Right hindlimb (tissue), 1 donor: ENCODE measurements at places on chromosomes 13 and 19.
A peak's percentile ranks its signal among the peaks of the same experiment; 100 is the strongest.

DNA sequence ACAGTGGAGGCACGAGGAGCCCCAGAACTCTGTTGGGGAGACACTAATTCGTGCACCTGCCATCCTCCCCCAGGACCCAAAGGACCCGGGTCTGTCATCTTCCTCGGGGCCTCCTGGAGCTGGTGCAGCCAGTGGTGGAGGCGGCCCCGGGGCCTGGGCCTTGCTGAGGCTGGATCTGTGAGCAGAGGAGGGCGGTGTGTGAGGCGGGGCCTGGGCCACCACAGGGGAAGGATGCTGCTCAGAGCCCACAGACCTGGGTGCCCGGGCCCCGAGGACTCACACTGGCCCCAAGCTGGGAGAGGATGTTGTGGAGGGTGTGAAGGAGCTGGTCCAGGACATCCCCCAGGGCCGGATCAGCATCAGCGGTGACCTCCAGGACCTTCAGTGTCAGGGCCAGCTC is 8.3 kb downstream of the IFNL3 start:
- DNase-seq, result no peak

- DNase-seq, result no peak
Measured at GRCh38 chr19:7856109-7856591, 18.0 kb downstream of the PRR36 start.

DNA sequence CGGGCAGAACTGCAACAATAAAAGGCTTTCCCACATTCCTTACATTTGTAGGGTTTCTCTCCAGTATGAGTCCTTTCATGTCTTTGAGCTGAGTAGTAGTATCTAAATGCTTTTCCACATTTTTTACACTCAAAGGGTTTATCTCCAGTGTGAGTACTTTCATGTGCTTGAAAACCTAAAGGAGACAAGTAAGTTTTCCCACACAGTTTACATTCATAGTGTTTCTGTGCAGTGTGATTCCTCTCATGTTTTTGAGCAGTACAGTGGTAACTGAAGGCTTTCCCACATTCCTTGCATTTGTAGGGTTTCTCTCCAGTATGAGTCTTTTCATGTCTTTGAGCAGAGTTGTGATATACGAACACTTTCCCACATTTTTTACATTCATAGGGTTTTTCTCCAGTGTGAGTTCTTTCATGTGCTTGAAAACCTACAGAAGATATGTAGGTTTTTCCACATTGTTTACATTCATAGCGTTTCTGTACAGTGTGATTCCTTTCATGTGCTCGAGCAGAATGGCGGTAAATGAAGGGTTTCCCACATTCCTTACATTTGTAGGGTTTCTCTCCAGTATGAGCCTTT is 47.0 kb downstream of the ZNF44 start:
- DNase-seq, result no peak

DNA sequence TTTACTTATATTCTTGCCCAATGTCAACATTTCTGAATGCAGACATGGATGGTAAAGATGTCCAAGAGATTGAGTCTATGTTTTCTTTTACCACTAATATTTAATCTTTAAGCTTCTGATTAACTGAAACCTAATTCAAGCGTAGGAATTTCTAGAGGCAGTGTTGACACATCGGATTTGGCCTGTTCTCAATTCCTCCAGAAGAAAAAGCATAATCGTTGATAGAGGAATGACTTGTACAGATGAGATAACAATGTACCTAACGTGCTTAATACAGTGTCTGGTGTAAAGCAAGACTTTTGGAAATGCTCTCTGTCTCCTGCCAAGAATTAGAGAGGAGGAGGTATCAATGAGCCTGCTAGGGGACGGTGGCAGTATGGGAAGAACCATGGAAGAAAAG is 35.2 kb downstream of the SLC15A1 start:
- DNase-seq, result no peak

DNA sequence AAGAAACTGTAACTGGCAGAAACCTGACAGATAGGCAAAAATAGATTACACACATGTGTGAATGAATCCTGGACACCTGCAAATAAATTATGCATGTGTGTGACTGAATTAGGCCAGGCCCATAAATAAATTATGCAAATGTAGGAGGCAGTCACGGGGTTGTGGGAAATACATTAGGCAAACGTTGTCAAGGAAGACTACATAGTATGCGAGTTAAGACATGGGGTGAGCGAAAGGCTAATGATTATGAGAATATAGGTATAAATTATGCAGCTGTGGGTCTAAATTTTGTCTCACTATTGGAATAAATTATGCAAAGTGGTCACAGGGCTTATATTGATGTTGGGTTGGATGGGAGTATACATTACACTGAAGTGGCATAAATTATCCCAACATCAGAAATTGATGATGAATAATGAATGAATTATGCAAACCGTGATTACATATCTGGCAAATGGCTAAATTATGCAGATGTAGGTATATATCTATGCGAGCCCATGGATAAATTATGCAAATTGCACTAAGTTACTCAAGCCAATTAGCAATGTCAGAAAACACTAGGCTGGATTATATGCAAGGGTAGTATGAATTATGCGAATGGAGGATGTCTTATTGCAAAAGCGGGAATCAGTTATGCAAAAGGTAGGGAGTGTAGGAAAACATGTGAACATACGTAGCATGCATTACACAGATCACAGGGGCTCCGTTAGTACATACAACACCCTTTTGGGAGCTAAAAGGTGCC is 6.8 kb downstream of the SLC8A2 start:
- DNase-seq, result no peak

- DNase-seq, result no peak
Measured at GRCh38 chr19:49559928-49560327, 20.4 kb downstream of the NOSIP start.

- DNase-seq, result peak; percentile 76
Measured at GRCh38 chr19:48510421-48511268, 990 bp downstream of the LMTK3 start.

- DNase-seq, result peak; percentile 77
Measured at GRCh38 chr19:50432221-50433028, at the start of gene MYBPC2. MYBPC2 (plus strand) TSS chr19:50432892; CDS start chr19:50432954, 62 bp downstream.

GRCh38 chr13:44278166-44278565 is 95.5 kb upstream of the SERP2 start:
- DNase-seq, result no peak

DNA sequence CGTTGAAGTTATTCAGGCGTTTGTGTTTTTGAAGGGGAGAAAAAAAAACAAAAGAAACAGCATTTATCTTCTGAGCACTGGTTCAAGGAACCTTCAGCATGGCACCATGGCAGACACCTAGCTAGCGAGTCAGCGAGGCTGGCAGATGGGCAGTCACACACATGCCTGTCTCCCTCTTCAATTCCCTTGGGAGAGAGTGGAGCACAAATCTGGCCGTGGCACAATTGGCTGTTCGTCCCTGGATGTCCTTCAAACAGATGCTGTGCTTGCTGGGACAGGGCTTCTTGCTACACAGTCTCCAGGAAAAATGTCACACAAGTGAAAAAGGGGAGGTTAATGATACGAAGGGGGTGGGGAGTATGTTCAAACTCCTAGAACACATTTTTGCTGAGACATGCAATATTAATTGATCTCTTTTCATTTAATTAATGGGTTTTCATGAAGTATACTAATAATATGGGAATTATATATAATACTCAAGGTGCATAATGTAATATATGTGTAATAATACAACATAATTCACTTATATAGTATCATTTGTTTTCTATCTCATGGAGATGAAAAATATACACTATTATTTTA is 1674.5 kb upstream of the SLC10A2 start:
- no peak for DNase-seq

GRCh38 chr19:6017576-6017975 is 39.6 kb upstream of the RANBP3 start:
- DNase-seq, result no peak

DNA sequence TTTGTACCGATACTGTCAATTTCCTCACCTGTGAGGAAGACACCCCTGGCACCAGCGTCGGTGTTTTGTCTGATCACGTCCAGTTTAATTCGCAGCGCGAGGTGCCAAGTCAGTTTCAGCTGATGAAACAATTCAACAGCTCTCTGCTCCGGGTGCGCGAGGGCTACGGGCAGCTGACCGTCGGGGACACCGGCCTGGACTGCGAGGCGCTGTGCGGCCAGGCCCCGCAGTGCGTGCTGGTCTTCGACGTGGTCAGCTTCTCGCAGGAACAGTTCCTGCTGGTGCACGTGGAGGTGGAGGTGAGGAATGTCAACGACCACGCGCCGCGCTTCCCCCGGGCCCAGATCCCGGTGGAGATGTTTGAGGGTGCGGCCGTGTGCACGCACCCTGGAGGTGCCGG is 171.5 kb downstream of the OLFM4 start:
- DNase-seq, result no peak

- DNase-seq, result no peak
Measured at GRCh38 chr19:18104793-18105131, 7.2 kb downstream of the MAST3 start.

- DNase-seq, result no peak
Measured at GRCh38 chr19:45074744-45075300, 1.5 kb downstream of the ZNF296 start.

DNA sequence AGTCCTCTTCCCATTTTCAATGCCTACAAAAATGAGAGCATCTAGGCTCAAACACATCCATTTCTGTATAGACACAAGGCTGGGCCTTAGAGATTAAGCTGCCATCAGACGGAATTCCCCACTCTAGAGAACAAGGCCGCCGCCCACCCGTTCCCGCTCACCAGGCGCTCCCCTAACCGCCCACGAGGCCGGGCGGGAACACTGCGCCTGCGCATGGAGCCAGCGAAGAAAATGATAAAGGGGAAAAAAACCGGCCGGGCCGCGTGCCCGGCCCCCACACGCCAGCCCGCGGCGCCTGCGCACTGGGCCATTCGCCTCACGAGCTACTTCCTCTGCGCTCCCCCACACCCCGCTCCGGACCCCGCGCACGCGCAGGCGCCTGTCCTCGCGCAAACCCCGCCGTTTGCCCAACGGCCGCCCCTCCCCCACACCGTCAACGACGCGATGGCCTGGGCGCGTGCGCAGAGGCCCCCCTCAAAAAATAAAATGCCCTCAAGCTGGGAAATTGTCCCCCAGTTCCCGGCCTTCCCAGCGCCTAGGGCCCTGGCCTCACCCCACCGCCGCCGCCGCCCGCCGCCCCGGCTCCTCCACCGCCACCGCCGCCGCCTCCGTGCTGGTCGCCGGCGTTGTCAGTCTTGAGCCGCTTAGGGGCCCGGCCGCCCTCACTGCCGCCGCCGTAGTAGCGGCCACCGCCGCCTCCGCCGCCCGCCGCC is 483 bp downstream of the HNRNPL start:
- peak; percentile 98 for DNase-seq

- no peak for DNase-seq
Measured at GRCh38 chr13:103716718-103717117, 650.5 kb upstream of the SLC10A2 start.

- DNase-seq, result no peak
Measured at GRCh38 chr13:94431574-94431973, 47.9 kb downstream of the DCT start.

GRCh38 chr19:10817291-10818038 is 18.5 kb downstream of the TMED1 start:
- DNase-seq, result peak; percentile 93

GRCh38 chr13:100644371-100644770 is 30.2 kb downstream of the TMTC4 start:
- peak; percentile 30 for DNase-seq

DNA sequence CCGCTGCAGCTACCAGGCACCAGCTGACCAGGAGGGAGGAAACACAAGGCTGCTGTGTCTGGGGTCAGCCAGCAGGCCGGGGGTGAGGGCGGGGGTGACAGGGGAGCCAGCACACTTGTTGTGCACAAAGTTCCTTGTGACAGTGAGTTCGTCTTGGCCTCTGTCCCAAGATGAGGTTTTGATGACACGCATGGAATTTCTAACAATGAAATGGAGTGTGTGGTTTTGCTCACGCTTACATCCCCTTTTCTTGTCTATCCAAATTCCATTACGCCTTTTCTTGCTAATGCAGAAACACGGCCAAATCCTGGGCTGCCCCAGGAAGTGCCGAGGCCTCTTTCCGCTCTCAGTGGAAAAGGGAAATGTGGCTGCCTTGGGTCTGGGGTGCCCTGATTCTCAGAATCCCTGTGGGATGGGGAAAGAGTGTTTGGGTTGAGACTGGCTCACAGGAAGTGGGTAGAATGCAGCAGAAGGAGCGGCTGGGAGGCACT is 73.8 kb downstream of the GADD45B start:
- DNase-seq, result peak; percentile 74

- DNase-seq, result peak; percentile 7
Measured at GRCh38 chr19:2557093-2557440, 81.1 kb downstream of the GADD45B start.

GRCh38 chr13:40446365-40446764 is 220.1 kb downstream of the FOXO1 start:
- DNase-seq, result no peak

GRCh38 chr13:99327126-99327525 is 19.9 kb upstream of the GPR183 start:
- no peak for DNase-seq

DNA sequence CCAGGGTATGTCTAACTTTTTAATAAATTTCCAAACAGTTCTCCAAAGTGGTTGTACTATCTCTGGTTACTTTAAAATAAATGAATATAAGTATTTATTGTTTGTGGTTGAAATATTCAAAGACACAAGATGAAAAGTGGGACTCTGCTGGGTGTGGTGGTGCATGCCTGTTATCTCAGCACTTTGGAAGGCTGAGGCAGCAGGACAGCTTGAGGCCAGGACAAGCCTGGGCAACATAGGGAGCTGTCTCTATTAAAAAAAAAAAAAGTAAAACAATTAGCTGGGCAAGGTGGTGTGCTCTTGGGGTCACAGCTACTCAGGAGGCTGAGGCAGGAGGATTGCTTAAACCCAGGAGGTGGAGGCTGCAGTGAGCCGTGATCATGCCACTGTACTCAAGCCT is 10.4 kb downstream of the PNMA8A start:
- no peak for DNase-seq

DNA sequence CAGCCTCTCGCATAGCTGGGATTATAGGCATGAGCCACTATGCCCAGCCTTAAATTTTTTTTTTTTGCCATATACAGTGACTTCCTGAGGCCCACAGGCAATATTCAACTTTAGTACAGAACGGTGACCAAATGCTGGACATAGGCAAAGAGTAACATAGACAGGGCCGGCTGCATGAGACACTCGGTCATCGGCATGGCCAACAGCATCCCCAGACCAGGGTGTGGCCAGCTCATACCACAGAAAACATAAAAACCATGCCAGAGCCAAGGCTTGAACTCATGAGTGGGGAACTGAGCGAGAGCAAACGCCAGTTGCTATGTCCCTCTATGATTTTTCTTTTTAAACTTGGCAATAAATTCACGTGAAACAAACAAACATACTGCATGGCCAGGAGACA is 17.0 kb downstream of the KANK2 start:
- no peak for DNase-seq

- DNase-seq, result peak; percentile 74
Measured at GRCh38 chr19:35509861-35510625, 3.4 kb downstream of the DMKN start.

DNA sequence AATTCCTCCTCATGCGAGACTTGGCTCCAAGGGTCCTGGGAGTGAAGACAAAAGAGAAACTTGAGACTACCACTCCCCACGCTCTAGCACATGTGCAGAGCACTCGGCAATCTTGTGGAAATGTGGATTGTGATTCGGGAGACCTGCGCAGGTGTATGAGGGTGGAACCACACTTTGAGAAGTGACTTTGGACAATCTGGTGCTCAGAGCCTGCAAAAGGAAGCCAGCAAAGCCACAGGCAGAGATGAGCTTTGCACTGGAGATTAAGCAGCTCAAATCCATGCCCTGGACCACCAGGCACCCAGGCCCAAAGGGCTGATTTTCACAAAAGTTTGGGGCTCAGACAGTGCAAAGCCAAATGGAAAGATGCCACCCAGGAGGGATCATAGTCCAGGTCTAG is 162.5 kb upstream of the TSHZ3 start:
- DNase-seq, result no peak

- DNase-seq, result no peak
Measured at GRCh38 chr13:87005511-87005910, 665.7 kb upstream of the SLITRK5 start.
